ENCODE measurements at places on chromosomes 6 and 20.

DNA sequence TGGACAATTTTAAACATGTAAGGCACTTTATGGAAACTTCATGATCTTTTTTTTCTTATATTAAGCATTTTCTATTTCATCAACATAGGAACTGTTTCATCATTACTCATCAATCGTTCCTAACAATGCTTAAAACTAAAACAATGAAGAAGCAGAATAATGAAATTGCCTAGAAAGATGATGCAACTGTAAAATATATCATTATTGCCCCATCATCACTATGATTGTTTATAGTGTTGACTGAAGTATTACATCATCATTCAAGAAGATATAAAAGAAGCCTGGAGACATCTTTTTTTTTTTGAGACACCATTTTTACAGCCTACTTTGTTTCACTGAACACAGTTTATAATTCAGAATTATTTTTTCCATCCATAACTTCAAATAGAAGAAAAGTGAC, 147.2 kb downstream of the TRDN start:
- no peak for DNase-seq

DNA sequence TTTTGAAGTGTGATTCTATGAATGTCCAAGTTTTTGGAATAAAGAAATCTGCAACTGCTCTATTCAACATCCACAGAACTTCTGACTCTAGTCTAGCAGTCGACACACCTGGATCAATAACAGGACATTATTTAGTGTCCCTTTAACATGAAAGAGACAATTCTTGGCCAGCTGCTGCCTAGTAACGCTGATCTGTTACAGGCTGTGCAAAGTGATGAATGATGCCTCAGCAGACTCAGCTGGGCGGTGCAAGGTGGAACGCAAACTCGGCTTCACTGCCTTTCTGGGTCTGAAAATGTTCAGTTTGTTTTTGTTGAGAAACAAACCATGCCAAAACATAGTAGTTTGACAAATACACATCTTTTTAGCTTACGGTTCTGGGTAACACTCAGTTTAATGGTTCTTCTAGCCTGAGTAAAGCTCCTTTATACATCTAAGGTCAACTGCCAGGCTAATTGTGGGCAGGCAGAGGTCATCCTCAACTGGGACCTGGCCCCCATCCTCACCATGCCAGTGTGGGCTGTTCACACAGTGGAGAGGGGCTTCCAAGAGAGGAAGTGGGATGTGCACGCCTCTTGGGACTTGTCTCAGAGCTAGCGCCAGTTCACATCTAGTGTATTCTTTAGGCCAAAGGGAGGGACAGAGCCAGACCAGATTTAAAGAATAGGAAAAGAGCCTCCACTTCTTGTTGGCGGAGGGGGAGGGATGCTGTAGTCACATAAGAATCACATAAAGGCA, 879.7 kb downstream of the QKI start:
- no peak for DNase-seq

- DNase-seq, result no peak
Measured at GRCh38 chr6:36574679-36575078, 19.5 kb upstream of the SRSF3 start.

- DNase-seq, result no peak
Measured at GRCh38 chr6:6925391-6926164, 182.2 kb upstream of the RREB1 start.

DNA sequence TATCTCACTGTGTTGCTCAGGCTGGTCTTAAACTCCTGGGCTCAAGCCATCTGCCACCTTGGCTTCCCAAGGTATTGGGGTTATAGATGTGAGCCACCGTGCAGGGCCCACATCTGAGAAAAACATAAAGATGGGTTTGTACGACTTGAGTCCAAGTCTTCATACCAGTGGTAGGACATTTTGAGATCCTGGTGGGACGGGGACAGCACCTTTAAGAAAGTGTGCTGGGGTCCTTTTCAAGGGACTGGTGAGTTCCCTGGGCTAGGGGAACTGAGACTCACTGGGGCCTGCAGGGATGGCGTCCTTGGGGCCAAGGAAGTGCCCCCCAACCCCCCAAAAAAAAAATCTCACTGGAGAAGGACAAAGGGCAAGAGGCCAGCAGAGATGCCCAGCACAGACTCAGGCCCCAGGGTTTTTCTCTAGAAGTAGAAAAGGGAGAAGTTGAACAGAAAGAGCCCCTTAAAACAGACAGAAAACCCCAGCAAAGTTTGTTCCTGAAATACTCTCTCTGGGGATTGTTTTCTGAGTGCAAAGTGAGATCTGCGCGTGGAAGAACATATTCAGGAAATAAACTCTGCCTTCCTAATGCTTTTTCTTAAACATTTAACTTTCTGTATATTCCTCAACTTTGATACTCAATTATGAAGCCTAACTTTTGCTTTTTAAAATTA, 10.7 kb downstream of the OSBPL2 start:
- DNase-seq, result no peak

GRCh38 chr6:155795173-155795796, 339.6 kb upstream of the NOX3 start:
- DNase-seq, result no peak

Measured in stimulated activated CD8-positive, alpha-beta memory T cell treated with anti-CD3 and anti-CD28 coated beads, Interleukin-2, amount 100 ng/mL, for 1 hour (primary cell).